ENCODE measurements at places on chromosomes 3 and 15. TPM values are rescaled to one million over a fixed set of nuclear protein-coding genes. Genes with fewer than 3 reads are reported as not detected.

ATP10A gene
- 60.2 TPM for total RNA-seq

TMPRSS7 gene
- not detected for total RNA-seq

CCDC54 gene
- total RNA-seq = not detected

ECE2 gene
- total RNA-seq = not detected

USP50 gene
- 0.43 TPM for total RNA-seq

HEXA gene
- total RNA-seq = 83.1 TPM

THBS1 gene
- 0.59 TPM for total RNA-seq

TMEM40 gene
- not detected for total RNA-seq

NPAP1 gene
- not detected for total RNA-seq

RAB6B gene
- total RNA-seq = 0.91 TPM

PP2D1 gene
- total RNA-seq = not detected

KIF15 gene
- 43.3 TPM for total RNA-seq

LRTM1 gene
- not detected for total RNA-seq

EFHB gene
- not detected for total RNA-seq

CEP19 gene
- 7.6 TPM for total RNA-seq

MAGEL2 gene
- total RNA-seq = not detected

IL20RB gene
- 1.2 TPM for total RNA-seq

SMAD6 gene
- 0.43 TPM for total RNA-seq

MAP1A gene
- total RNA-seq = 12.7 TPM

GOLGA6L22 gene
- total RNA-seq = not detected

CASR gene
- total RNA-seq = 0.02 TPM

FOXB1 gene
- total RNA-seq = 1.6 TPM

UQCC5 gene
- total RNA-seq = 9.1 TPM

BMF gene
- 5.5 TPM for total RNA-seq

VIPR1 gene
- 3.4 TPM for total RNA-seq

RHCG gene
- not detected for total RNA-seq

PLSCR4 gene
- not detected for total RNA-seq

ACKR4 gene
- not detected for total RNA-seq

DPPA4 gene
- not detected for total RNA-seq

FOXL2 gene
- total RNA-seq = not detected

ANXA2 gene
- total RNA-seq = 503 TPM

NUSAP1 gene
- total RNA-seq = 226 TPM

All from T-helper 2 cell treated with Interferon-gamma antibody and Interleukin-4, amounts not matched to agents 100 ng/mL and 5 ng/mL, for 36 hours (primary cell).